ENCODE measurements at places on chromosomes 6 and 20.
A peak's percentile ranks its signal among the peaks of the same experiment; 100 is the strongest.

DNA sequence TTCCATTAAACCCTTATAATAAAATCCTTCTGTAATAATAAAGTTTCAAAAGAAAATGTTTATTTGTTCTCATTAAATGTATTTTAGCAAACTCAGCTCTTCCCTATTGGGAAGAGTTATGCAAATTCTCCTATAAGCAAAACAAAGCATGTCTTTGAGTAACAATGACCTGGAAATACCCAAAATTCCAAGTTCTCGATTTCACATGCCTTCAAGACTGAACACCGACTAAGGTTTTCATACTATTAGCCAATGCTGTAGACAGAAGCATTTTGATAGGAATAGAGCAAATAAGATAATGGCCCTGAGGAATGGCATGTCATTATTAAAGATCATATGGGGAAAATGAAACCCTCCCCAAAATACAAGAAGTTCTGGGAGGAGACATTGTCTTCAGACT is 3.8 kb downstream of the IL17A start:
- no peak for DNase-seq

DNA sequence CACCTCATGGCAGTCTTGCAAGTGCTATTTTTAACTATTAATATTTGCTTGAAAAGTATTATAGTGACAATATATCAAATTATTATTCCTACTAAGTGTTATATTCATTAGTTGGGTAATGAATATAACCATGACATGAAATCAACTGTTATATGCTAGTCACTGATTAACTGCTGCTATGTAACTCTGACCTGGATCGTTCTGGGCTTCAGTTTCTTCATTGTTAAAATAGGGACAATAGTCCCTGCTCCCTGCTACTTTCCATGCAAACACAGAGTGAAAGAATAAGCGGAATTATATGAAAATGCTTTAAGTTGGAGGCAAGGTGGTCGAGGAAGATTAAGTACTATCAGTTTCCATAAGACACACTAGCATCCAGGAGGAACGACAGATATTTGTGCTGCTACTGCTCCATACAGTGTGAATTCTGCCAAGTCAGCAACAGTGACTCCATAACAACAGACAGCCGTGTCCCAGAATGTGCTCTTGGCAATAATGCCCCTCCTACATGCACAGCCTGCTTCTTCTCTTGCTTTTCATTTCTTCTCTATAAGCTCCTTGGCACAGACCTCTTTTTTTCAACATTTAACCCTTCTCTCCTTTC is 107.2 kb downstream of the CHD6 start:
- DNase-seq = no peak

- DNase-seq = no peak
These were observed 621.5 kb upstream of the BTBD3 start for GRCh38 chr20:11296221-11296620.

GRCh38 chr6:30562470-30563425 is 5.7 kb downstream of the PRR3 start:
- DNase-seq = no peak

DNA sequence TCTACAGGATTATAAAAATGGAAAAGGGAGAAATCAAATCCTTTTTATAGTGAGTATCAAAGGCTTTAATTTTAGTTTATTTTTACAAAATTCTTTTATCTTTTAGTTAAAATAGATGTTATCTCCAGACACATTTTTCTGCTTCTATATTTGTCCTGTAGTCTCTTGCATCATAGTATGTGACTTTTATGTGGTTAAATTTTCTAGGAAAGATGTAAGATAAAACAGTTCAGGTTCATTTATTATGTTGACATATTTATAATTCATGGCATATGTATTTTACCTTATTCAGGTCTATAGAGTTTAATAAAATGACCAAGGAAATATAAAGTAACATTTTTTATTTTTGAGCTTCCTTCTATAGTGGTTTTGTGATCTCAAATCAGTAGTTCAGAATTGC is 52.7 kb upstream of the PRL start:
- no peak for DNase-seq

- DNase-seq = no peak
These were observed 14.0 kb upstream of the KIF3B start for GRCh38 chr20:32263398-32263954.

DNA sequence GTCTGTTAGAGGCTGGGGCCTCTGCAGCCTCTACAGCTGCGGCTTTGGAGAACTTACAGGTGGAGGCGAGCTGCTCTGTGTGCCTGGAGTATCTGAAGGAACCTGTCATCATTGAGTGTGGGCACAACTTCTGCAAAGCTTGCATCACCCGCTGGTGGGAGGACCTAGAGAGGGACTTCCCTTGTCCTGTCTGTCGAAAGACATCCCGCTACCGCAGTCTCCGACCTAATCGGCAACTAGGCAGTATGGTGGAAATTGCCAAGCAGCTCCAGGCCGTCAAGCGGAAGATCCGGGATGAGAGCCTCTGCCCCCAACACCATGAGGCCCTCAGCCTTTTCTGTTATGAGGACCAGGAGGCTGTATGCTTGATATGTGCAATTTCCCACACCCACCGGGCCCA is 2.6 kb downstream of the TRIM39 start:
- no peak for DNase-seq

GRCh38 chr6:156190270-156190669 is 586.9 kb upstream of the ARID1B start:
- DNase-seq = no peak

GRCh38 chr20:7366189-7366588 is 574.1 kb downstream of the HAO1 start:
- DNase-seq = no peak

GRCh38 chr6:130890521-130890971 is 63.3 kb downstream of the SMLR1 start:
- no peak for DNase-seq

GRCh38 chr6:135088818-135089809 is 34.5 kb upstream of the HBS1L start:
- peak; percentile 96 for DNase-seq

GRCh38 chr6:36754582-36755434 is 57.2 kb downstream of the RAB44 start:
- DNase-seq = no peak

- DNase-seq = no peak
These were observed 106.0 kb upstream of the TNFAIP3 start for GRCh38 chr6:137761072-137761471.

- no peak for DNase-seq
These were observed 13.5 kb downstream of the STK35 start for GRCh38 chr20:2114990-2115681.

DNA sequence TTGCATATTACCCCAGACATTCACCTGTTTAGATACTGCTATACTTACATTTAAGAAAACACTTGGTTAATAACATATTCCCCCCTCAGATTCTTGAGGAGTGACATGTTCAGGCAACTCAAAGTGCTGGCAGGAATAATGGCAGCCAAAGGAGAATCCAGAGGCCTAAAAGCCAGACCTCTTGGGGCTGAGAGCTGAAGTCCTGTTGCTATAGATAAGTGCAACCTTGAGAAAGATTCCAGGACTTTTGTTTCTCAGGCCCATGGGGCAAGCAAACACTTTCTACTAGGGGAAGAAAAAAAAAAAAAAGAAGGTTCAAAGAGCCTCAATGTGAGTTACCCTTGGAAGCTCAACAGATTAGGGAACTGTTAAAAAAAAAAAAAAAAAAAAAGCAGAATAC is 132.8 kb upstream of the BEND3 start:
- no peak for DNase-seq

GRCh38 chr6:111150577-111150976 is 63.3 kb downstream of the SLC16A10 start:
- no peak for DNase-seq

- no peak for DNase-seq
These were observed 215.2 kb downstream of the SLC35F1 start for GRCh38 chr6:118122161-118122725.

GRCh38 chr6:33702345-33702977 is 9.0 kb downstream of the UQCC2 start:
- DNase-seq = peak; percentile 57

DNA sequence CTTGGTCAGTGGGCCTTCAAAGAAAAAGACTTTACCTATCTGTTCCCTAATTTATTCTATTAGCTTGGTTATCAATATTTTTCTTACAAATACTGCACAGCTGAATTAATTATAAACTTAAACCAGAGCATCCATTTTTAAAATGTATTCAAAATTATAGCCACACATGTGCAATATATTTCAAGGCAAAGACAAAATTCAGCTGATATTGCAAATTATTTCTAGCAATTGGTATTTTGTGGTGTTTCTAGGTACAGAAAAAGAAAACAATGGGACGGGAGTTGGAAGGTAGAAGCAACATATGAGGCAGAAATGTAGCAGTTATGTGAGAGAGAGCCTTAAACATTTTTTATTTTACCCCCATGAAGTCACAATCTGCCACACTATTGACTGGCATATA is 64.9 kb downstream of the MAP3K7 start:
- DNase-seq = no peak

DNA sequence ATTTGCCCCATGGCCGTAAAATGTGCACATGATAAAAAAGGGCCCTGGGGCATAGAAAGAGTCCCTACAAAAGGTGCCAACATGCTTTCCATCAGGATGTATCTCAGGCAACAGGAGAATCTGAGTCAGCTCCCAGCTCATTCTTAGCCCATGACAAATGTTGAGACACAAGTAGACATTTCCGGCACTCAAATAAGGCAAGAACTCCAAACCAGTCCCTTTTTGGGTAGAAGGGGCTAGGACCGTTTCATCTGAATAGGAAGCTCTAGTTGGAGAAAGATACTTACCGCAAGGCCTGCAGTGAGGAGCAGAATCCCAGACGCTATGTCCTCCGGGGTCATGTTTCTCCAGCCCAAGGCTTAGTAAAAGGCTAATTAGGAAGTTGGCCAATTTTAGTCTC is 261.0 kb upstream of the RIN2 start:
- no peak for DNase-seq

GRCh38 chr6:13508711-13509705 is 21.6 kb upstream of the GFOD1 start:
- no peak for DNase-seq

GRCh38 chr6:163773646-163774045 is 359.1 kb downstream of the QKI start:
- no peak for DNase-seq

DNA sequence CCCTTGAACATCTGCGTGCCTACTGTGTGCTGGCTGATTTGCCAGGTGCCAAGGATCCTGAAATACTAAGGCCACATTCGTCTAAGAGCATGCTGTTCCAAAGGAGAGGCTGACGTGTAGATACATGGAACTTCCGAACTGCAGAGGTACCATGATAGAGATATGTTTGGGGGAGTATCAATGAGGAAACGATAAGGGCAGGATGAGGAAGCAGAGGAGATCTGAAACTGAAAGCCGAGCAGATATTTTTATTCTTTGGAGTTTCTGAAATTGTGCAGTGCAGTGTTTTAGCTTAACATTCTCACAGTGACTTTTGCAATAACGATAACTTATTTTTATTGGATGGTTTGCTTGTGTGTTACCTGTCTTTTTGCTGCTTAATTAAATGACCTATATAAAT is 24.3 kb downstream of the BMP6 start:
- DNase-seq = no peak

DNA sequence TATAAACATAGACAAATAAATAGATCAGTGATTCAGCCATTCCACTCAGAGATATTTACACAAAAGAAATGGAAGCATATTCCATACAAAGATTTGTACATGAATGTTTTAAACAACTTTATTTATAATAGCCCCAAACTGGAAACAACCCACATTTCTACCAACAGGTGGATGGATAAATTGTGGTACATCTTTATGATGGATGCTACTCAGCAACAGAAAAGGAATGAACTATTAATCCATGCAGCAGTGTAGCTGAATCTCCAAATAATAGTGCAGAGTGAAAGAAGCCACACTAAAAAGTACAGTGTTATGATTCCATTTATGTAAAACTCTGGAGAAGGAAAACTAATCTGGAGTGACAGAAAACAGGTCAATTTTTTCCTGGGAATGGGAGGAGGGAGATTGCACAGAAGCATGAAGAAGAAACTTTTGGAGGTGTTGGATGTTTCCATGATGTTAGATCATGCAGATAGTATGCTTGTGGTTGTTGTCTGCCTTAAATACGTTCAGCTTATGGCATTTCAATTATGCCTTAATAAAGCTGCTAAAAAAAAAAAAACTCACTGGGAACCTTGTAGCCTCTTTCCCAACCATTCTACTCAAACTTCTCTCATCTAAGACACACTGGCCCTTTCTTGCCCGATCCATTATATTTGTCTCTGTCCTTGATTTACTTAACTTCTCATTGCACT is 100.9 kb downstream of the PPP1R14C start:
- no peak for DNase-seq

DNA sequence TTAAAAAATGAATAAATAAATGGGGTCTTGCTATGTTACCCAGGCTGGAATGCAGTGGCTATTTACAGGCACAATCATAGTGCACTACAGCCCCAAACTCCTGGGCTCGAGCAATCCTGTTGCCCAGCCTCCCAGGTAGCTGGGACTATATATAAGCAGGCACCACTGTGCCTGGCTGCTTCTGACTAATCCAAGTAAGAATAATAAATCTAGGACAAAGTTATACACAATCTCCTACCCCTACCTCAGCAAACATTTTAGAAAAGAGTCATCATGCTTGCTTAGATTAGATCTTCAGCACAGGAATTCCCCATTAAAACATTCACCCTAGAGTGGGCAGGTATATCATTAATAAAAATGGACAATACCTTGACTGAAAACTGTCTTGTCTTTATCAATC is 124.6 kb downstream of the REV3L start:
- no peak for DNase-seq

- DNase-seq = no peak
These were observed 217.9 kb upstream of the SGK1 start for GRCh38 chr6:134535831-134536230.

GRCh38 chr6:7042654-7043545 is 64.9 kb upstream of the RREB1 start:
- peak; percentile 31 for DNase-seq

- no peak for DNase-seq
These were observed 7.6 kb upstream of the BMP5 start for GRCh38 chr6:55882718-55883569.

DNA sequence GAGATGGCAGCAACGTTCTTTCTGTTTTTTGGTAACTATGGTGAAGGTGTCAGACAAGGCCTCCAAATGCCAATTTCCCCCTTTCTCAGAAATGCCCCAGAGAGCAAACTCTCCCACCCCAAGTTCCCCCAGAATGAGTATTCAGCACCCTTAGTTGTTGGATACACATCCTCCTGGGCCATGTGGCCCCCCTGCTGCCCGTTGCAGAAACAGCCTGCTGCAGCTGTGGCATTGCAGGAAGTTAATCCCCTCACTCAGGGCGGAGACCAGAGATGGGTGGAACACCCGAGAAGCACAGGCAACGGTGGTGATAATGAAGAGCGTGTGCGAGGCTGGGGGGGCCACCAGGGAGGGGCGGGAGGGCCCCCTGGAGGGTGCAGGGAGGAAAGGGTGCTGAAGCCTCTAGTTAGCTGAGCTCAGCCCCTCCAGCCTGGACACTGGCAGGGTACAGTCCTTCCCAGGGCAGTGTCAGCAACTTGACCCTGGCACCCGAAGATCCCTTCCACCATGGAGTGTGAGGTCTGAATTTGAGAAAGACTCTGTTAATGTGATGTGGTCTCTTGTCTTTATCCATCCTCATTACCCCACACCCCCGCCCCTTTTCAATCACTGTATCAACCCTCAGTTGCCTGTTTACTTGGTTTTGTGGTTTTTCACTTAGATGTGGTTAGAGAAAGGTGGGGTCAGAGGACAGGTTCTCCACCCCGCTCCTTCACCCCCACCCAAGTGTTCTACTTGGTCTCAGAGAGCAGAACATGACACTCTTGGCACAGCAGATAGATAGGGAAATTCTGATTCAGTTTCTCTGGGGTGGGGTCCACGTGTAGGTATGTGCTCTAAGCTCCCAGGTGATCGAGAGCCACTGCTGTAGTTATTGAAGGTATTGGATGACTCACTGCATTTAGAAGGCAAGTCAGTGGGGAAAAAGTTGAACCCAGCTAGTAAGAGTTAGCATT is 208.8 kb upstream of the SUPT3H start:
- no peak for DNase-seq

- DNase-seq = no peak
These were observed 699 bp upstream of the HSPA1B start for GRCh38 chr6:31826793-31827285.
